ENCODE measurements at places on chromosomes 6 and 20.

DNA sequence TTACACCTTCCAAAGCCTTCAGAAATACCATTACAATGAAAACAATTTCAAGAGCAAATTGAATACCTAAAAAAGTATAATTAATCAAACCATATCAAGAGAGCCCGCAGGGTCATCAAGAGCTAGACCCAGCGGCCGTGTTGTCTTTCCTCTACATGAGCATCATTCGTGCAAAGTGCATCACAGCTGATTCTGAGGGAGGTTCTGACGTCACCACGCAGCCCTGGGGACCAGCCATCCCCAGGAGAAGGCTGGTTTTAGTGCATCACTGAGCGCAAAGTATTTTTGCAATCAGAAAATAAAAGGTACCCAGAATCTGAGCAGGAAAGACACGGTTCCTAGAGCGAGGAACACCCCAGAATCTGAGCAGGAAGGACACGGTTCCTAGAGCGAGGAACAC, 371.4 kb downstream of the CDH4 start:
- no peak for DNase-seq

GRCh38 chr20:43554369-43554768, 4.5 kb upstream of the SGK2 start:
- DNase-seq = no peak

GRCh38 chr6:18044108-18044783, 56.8 kb upstream of the KIF13A start:
- DNase-seq = no peak

GRCh38 chr20:11130554-11131166, 456.9 kb upstream of the JAG1 start:
- DNase-seq = no peak

DNA sequence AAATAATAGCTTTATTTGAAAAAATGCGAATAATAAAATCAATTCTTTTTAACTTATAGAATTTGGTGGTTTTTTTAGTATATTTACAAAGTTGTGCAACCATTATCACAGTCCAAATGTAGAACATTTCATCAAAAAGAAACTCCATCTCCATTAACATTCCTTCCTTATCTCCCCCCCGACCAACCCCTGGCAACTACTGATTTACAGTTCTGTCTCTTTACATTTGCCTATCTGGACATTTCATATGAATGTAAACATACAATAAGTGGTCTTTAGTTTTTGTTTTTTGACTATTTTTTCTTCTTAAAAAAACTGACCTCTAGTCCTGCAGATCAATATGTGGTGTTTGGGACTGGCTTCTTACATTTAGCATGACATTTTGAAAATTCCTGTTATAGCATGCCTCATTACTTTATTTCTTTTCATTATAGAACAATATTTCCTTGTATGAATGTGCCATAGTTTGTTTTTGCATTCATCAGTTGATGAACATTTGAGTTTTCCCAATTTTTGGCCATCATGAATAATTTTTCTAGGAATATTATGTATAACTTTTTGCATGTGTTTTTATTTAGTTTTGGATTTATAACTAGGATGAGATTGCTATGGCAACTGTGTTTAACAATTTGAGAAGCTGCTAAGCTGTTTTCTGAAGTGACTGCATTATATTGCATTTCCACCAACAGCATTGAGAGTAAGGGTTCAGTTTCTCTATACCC, 344.7 kb downstream of the NKAIN2 start:
- no peak for DNase-seq

DNA sequence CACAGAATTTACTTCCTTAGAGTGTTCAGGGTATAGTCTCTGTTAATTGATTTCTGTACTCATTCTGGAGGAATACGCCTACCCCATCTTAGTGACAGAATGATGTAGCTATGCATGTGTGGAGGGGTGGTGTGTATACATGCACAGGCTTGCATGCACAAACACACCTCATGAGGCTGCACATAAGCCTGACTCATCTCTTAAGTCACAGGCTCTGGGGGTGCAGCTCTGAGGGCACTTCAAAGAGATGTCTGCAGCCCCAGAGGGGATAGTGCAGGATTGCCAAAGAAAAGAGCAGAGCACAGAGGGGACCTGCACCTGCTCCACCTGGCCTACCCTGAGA, 24.6 kb downstream of the TBX18 start:
- DNase-seq = no peak
